NT2/D1 (cell line): ENCODE measurements at places on chromosomes 3 and 15.

DNA sequence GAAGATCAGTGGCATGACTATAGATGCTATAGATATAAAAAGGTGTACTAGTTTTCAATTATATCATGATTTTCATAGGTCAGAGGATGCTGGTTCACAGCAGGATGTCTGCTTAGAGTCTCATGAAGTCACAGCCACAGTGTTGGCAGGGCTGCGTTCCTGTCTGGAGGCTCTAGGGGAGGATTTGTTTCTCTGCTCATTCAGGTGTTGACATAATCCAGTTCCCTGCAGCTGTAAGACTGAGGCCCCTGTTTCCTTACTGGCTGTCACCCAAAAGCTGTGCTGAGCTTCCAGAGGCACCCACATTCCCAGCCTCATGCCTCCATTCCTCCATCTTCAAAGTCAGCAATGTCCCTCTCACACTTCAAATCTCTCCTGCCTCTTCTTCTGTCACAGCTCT, 170.7 kb downstream of the OCA2 start:
- DNase-seq = no peak

GRCh38 chr15:35560258-35560657, 14.3 kb upstream of the DPH6 start:
- DNase-seq = no peak

DNA sequence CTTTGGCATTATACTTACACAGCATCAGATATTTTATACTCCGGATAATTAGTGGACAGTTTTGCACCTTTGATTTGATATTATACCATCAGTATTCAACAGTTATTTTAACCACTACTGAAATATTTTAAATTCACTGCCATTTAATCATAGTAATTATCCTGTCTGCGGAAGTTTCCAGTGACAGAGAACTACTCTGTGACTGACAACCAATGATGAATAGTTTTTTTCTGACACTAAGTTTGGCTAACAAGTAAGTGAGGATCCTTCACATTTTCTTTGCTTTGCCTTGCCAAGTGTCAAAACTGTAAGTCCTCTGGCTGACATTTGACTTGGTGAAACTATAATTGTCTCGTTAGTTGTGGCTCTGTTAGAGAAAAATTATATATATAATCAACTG, 30.5 kb upstream of the GOLGA8B start:
- DNase-seq = no peak

GRCh38 chr15:63556246-63556645, 40.9 kb upstream of the FBXL22 start:
- no peak for DNase-seq

DNA sequence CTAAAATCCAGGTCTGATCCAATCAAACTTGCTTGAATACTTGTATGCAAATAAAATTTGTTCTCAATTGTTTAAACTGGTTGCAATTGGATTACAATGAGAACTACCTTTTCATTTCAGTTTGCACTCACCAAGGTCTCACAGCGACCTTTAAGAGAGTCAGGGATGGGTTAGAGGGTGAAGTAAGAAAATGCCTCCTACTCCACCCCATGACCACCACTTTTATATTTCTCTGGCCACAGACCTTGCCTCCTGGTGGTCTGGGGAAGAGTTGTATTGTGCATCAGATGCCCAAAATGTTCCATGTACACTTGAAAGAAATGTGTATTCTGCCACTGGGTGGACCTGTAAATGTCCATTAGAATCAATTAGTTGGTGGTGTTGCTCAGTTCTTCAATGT, 16.4 kb upstream of the THSD4 start:
- DNase-seq = no peak

- DNase-seq = peak; percentile 18
These were observed 245.0 kb upstream of the TOPAZ1 start for GRCh38 chr3:43996379-43997301.

GRCh38 chr15:41926185-41927056, 32.6 kb upstream of the SPTBN5 start:
- no peak for DNase-seq

DNA sequence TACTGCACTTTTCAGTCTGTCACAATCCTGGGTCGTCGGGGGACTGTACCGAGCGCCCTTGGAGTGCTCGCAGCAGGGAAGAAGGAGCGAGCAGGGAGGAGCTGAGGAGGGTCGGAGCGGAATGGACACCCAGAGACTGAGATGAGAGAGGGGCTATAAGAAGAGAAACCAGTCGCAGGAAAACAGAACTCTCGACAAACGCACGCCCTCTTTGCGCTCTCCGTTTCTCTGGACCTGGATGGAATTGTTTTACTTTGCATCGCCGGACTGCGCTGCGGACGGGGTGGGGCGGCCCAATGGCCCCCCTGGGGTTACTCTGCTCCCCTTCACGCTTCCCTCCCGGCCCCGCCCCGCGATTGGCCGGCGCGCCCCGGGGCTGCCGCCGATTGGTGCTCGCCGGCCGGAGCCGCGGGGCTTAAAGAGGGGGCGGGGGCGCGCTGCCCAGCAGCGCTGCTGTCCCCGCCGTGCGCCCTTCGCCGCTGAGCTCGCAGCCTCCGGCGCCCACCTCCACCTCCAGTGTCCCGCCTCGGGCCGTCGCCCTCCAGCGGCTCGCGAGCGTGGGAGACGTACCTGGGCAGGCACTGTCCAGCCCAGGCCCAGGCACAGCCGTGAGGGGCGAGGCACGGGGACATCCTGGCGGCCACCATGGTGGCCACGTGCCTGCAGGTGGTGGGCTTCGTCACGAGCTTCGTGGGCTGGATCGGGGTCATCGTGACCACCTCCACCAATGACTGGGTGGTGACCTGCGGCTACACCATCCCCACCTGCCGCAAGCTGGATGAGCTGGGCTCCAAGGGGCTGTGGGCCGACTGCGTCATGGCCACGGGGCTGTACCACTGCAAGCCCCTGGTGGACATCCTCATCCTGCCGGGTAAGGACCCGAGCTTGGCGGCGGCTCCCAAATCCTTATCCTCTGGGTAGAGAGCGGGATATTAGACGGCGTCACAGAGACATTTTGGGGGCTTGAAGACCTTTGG, at the start of gene CLDN11:
TSS of gene CLDN11 (plus strand) at position 447 of the 977 bp plus-strand sequence. CDS start at position 646, 199 bp downstream.
- no peak for DNase-seq

- no peak for DNase-seq
These were observed 94.5 kb downstream of the SERPINI1 start for GRCh38 chr3:167830007-167830406.

DNA sequence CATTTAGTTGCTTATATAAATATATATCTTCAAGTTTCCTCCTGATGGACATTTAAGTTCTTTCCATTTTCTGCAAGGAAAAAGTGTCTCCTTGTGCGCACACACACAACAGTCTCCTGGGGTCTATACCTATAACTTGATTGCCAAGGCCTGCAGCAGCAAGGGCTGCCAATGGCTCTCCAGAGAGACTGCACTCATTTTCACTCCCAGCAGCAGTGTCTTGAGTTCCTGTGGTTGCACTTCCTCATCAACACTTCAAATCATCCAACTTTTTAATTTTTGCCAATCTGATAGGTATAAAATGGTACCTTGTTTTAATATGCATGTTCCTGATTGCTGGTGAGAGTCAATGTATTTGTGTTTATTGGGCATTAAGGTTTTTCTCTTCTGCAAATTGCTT, 23.1 kb downstream of the TNFAIP8L3 start:
- no peak for DNase-seq

DNA sequence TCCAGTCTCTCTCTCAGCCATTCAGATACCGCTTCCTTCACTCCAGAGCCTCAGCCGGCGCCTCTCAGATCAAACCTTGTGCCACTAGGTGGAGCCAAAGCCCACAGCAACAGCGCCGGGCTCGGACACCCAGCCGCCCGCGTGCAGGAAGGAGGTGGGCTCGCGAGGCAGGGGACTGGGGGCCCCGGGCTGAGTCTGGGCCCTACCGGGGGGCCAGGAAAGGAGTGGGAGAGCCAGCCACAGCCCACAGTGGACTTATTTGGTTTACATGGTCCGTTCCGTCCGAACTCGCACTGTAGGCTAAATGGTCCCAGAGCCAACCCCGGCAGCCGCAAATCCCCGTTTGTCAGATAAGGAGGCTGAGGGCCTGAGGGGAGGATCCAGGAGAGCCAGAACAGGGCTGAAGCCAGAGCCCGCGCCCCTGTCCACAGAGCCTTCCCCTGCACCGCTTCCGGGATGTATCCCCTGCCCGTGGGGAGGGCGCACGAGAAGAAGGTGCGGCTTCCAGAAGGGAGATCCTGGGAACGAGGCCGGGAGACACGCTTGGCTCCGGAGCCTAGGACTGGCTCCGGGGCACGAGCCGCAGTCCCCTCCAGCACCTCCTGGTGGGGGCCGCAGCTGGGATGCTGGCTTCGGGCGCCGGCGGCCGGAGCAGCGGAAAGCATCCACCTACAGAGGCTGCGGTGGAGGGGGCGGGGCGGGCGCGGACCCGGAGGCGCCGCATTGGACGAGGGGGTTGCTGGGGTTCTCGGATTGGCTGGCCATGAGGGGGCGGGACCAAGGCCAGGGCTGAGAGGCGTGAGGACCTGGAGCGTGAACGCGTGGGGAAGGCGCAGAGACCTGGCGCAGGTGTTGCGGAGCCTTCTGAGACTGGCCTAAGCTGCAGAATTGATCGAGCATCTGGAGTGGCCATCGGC, 6.5 kb upstream of the CYP11A1 start:
- DNase-seq = peak; percentile 87

- no peak for DNase-seq
These were observed 24.0 kb upstream of the CHCHD6 start for GRCh38 chr3:126679831-126680666.

- DNase-seq = no peak
These were observed 561.9 kb upstream of the TGFBR2 start for GRCh38 chr3:30044515-30044914.

DNA sequence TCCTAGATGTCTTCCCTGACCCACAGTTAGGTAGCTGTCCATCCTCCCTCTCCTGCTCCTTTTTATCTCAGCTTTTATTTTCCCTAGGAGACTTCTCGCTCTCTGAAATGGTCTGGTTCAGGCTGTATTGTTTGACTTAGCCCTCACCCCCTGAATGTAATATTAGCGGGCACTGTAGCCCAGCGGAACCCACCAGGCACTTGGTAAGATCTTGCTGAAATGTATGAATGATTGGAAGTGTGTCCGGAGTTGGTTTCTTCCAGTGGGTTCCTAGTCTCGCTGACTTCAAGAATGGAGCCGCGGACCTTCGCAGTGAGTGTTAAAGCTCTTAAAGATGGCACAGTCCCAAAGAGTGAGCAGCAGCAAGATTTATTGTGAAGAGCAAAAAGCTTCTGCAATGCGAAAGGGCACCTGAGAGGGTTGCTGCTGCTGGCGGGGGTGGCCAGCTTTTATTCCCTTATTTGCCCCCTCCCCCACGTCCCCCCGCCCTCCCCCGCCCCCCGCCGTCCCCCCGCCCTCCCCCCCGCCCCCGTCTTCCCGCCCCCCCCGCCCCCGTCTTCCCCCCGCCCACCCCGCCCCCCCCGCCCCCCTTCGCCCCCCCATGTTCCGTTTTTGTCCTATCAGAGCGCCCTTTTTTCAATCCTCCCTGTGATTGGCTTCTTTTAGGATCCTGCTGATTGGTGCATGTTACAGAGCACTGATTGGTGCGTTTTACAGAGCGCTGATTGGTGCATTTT, 694 bp upstream of the EEFSEC start:
- no peak for DNase-seq

DNA sequence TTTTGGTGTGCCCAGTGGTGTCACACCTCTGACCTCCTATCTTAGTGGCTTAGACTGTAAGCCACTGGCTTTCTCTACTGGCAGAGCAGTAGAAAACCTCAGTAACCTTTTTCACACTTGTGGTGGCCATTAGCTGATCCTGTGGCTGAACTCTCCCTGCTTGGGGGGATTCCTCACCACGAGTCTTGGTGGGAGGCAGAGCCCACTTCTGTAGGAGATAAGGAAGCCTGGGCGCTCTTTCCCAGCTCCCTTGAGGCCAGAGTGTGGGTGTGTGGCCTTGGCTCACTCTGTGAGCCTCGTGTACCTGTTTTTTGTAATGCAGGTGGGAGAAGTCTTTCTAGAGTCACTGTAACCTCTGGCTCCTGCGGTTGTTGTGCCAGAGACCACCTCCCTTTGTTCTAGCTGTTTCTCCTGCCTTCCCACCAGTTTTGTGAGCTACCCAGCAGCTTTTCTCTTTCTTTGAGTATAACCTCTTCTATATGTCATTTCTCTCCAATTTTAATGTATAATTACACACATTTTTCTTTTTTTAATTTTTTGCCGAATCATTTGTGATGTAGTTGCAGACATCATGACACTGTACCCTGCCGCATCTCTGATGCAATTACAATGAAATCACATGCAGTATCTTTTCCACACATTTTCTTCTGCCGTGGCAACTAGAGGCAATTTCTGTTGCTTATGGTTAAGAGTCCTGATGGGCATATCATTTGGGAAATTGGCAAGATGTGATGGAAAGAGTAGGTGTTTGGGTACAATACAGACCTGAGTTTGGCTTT, 13.8 kb downstream of the XCR1 start:
- DNase-seq = no peak

DNA sequence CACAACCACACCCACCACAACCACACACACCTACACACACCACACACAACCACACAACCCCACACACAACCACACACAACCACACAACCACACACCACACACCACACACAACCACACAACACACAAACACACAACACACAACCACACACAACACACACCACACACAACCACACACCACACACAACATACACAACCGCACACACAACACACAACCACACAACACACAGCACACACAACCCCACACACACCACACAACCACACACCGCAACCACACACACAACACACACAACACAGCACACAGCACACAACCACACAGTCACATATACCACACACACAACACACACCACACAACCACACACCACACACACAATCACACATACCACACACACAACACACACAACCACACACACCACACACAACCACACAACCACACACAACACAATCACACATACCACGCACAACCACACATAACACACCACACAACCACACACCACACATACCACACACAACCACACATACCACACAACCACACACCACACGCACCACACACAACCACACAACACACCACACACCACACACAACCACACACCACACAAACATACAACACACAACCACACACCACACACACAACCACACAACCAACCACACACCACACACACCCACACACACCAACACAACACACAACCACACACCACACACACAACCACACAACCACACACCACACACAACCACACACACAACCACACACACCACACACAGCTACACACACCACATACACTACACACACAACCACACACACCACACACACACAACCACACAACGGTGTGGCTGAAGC, 23.7 kb downstream of the CPN2 start:
- no peak for DNase-seq

DNA sequence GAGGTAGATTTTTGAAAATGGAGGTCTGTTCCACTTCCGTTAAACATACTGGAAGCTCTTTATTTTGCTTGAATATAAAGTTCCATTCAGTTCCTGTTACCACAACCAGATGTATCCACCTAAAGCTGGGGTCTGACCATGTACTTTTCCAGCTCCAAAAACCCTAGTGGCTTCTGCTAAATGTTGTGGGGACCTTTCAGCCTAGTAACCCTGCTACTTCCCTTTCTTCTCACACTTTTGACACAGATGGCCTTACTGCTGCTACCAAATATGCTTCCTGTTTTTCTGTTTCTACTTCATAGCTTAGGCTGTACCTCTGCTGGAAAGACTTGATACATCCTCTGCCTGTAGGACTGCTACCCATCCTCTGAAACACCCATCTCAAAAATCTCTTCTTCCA, 87.8 kb downstream of the COL6A6 start:
- DNase-seq = no peak
